Activated T-cell treated with anti-CD3 and anti-CD28 coated beads, Interleukin-2, amount 50 U/mL, for 24 hours (primary cell): ENCODE measurements at places on chromosomes 1 and 21.
A peak's percentile ranks its signal among the peaks of the same experiment; 100 is the strongest.

- no peak for DNase-seq
These were observed 30.9 kb downstream of the SLC37A1 start for GRCh38 chr21:42544544-42544943.

GRCh38 chr1:2103266-2103900 lies 53.2 kb downstream of the PRKCZ start:
- no peak for DNase-seq

GRCh38 chr1:153793973-153794615 lies 18.9 kb downstream of the SLC27A3 start:
- DNase-seq: no peak

DNA sequence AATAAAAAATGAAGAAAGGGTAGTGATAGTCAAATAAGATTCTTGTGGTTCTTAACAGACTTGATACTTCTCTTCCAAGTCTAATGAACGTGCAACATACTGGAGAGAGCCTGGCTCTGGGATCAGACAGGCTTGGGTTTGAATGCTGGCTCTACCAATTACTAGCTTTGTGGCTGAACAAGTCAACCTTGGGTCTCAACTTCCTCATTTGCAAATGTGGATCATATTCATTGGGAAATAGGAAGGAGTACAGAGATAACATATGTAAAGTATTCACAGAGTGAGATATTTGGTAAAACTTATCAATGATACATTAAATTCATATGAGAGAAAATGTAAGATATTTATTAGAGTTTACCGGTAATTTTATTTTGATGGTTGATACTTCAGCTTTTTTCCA lies 2.0 kb downstream of the EDEM3 start:
- DNase-seq: no peak

DNA sequence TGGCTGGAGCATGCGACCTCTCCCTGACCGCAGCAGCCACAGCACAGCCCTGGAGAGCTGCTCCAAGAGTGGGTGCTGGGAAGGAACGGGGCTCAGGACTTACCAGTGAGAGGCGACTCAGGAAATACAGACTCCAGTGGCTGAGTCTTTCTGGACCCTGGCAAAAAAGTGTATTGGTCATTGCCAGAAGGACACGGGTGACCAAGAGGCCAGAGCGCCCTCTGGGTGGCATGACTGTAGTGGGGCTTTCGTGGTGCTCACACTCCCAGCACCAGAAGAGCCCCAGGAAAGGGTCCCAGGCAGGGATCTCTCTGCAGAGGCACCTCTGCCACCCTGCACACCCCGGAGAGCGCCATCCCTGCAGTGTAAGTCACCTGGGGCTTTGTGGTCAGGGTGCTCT lies 8.9 kb upstream of the PRDM16 start:
- peak; percentile 2 for DNase-seq

DNA sequence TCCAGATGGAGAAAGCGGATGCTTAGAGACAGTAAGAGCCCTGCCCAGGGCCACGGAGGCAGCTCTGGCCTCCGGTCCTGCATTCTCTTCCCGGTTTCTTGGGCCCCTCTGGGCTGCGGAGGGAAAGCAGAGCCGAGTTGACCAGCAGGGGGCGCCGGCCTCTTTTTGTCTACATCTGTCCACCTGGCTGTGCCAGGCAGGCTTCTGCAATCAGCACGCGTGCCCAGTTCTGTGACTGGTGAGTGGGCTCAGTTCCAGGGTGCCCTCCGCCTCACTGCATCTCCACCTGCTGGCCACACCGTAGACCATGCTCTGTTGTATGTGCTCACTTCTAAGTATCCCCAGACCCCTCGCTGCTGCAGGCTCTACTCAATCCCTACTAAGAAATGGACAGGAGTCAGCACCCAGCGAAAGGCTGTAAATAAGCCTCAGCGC lies 6.7 kb upstream of the HUNK start:
- DNase-seq: peak; percentile 81

DNA sequence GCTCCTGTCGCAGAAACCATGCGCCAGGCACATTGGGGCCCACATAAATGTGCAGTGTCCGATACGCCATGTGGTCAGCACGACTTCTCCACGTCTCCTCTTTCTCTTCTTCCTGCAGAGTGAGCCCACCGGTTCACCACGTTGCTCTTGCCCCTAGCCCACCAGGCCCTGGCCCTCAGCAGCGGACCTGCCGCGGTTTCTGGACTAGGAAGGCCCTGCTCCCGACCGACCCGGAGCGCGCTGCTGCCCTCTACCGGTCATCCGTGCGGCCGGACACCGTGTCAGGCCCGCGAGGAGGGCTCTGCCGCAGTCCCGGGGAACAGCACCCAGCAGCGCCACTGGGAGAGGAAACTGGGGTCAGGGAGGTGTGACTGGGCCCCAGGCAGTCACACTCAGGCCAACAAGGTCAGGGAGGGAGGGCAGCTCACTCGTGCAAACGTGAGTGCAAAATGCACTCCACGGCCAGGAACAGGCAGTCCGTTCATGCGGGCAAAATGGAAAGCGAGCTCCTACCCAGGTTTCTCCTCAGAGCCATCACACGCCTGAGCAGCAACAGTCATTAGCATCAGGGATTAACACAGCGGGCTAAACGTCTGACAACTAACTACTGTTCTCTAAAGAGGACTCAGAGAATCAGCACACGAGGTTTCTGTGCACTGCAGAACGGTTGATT lies 13.7 kb downstream of the TLR5 start:
- peak; percentile 81 for DNase-seq
